ENCODE measurements at places on chromosomes 7 and 10.

- no peak for DNase-seq
These were observed 5.1 kb downstream of the HOXA13 start for GRCh38 chr7:27194686-27195379.

- no peak for DNase-seq
These were observed 115.4 kb downstream of the TMEM26 start for GRCh38 chr10:61337741-61338140.

- no peak for DNase-seq
These were observed 355.9 kb upstream of the C7orf33 start for GRCh38 chr7:148234715-148235114.

DNA sequence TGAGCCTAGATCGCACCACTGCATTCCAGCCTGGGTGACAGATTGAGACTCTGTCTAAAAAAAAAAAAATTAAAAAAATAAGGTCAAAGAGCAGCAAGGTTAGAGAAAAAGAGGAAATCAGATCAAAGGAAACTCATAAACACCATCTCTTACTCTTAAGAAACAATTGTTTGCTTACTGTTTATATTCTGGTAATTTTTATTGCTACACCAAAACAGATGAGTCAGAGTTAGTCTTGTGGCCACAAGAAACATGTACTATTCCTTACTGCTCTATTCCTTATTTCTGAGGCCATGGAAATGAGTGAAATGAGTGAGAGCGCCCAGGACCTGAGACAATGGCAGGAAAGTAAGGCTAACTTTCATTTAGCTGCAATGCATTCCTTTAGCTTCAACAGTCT is 387.3 kb downstream of the HPSE2 start:
- DNase-seq, result no peak

- DNase-seq, result no peak
These were observed 12.8 kb upstream of the GPR15LG start for GRCh38 chr10:84160663-84161362.

DNA sequence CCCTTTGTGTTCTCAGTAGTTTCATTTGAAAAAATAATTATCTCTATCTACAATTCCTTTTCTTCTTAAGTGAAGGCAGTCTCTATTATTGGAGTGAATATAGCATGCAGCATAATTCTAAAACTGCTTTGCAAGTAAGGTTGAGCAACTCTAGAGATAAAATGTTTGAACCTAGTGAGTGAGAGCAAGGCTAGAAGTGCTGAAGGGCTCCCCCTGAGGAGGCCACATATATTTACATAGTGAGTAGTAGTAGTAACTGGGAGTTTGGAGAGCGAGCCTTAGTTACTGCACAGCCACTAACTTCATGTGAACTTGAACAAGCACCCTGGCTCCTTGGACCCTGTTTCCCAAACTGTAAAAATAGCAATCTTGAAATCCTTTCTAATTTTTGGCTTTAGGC is 141.5 kb upstream of the DKK1 start:
- no peak for DNase-seq

GRCh38 chr7:139738101-139738489 is 39.7 kb downstream of the HIPK2 start:
- DNase-seq, result no peak

GRCh38 chr7:133932591-133932990 is 194.5 kb upstream of the LRGUK start:
- DNase-seq, result no peak

DNA sequence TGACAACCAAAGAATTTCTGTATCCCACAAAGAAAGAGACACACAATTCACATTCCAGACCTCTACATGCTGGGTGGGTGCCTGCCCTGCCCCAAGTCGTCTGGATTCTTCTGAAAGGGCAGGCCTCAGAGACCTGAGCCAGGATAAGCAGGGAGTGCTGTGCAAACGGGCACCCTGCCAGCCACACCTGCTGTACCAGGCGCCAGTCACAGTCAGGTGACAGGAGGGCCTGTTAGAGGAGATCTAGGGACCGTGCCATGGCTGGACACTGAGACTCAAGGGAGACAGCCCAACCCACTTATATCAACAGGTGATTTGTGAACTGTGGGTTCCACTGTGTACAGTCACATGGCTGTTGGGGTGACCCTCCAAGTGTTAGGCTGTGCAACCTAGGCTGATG is 103.1 kb upstream of the AFAP1L2 start:
- no peak for DNase-seq

- DNase-seq, result no peak
These were observed 35.0 kb downstream of the NRF1 start for GRCh38 chr7:129646369-129647021.

DNA sequence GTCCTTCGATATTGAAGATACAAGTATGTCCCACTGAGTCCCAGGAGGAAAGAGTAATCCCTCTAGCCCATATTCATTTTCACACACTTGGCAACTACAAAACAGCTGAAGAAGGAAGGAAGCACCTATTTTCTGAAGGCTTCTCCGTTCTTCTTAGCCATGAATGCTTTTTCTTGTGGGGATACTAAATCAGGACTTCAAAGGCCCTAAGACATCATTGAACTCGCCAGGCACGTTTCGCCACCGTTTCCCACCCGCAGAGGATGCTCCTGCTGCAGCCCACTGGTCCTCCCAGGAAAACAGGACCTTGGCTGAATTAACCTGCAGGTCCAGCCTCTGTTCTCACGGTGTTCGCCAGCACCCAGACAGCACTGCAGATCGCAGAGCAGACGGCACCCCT is 561.5 kb downstream of the DNAJB6 start:
- DNase-seq, result no peak

DNA sequence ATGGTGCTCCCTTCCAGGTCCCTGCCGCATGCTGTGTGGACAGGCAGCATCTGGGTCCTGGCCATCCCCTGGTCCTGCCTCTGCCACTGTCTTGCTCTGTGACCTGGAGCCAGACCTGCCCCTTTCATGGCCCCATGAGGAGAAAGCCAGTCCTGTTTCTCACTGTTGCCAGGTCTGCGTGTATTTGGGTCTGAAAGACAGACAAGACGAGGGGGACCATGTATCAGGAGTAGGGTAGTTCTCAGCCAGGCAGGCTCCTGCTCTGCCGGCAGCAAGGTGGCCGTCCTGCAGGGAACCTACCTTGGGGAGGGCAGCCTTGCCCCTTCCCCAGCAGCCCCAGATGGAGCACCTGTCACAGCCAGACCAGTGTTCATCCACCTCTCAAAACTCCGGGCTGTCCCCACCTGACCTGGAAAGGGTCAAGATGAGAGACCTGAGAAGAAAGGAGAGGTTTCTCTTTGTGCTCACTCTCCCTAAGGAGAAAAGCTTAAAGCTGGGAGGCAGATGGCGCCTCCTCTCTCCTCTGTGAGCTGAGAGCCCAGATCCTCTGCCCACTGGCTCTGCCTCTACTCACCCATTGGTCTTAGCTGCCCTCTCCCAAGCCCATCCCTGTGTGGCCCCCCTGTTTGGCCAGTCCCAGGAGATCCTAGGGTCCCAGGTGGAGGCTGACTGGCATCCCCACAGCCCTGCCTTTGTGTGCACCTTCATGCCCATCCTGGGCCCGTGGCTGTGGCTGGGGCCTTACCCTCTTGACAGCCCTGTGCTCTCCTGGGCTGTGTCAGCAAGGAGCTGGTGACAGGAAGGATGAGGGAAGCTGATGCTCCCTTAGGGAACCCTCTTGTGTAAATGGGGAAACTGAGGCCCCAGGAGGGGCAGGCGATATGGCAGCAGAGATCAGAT is 116.1 kb upstream of the PCBD1 start:
- no peak for DNase-seq

GRCh38 chr10:67804395-67804678 is 33.7 kb downstream of the DNAJC12 start:
- DNase-seq, result no peak

DNA sequence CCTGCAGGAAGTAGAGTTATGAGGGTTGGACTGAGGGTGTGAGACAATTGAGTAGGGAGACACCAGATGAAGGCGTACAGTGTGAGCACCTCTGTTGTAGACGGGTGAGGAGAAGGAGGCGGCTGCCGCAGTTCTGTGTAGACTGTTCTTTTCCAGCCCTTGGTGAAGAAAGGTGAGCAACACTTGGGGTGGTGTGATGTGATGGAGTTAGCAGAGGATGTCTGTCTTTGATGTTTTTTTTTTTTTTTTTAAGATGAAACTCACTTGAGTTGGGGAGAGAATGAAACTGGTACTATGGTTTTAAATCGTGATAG is 42.8 kb upstream of the RNF216 start:
- peak; percentile 61 for DNase-seq

DNA sequence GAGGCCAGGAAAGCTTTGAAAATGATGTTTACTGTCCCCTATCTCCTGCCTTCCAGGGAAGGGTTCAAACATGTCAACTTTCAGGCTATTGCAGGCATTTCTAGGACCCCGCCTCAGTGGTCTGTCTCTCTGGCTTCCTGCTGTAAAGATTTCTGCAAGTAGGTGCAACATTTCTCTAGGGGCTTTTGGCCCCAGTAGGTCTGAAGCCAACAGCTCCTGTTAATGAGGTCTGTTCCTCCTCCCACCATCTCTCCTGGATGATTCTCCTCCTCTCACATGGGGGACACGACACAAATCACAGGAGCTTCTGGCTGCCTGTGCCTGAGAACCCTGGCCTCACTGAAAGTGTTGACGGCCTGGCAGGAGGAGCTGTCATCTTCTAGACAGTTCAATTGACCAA is 194.3 kb downstream of the CYP26A1 start:
- DNase-seq, result no peak

DNA sequence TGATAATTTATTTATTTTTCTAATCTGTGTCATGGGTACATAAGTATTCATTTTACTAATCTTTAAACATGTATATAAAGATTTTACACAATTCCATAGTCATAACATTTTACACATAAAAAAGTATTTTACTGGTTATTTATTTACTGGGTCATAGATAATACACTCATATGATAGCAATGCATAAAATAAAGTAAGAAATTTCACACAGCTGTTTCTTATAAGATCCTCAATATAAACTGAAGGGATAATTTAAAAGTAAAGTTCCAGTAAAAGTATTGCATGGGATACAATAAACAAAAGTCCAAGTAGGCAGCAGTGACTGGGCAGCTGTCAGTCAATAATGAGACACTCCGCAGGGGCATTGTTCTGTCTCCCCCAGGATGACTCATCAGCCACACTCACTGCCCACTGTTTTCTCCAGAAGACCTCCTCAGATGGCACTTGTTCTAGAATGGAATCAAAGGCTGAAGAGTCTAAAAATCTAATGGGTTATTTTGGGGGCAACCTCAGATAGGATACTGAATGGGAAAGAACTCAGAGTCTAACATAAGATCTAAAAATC is 32.7 kb downstream of the DPY19L1 start:
- DNase-seq, result no peak

- DNase-seq, result peak; percentile 51
These were observed 2.0 kb upstream of the TM9SF3 start for GRCh38 chr10:96588616-96589419.

DNA sequence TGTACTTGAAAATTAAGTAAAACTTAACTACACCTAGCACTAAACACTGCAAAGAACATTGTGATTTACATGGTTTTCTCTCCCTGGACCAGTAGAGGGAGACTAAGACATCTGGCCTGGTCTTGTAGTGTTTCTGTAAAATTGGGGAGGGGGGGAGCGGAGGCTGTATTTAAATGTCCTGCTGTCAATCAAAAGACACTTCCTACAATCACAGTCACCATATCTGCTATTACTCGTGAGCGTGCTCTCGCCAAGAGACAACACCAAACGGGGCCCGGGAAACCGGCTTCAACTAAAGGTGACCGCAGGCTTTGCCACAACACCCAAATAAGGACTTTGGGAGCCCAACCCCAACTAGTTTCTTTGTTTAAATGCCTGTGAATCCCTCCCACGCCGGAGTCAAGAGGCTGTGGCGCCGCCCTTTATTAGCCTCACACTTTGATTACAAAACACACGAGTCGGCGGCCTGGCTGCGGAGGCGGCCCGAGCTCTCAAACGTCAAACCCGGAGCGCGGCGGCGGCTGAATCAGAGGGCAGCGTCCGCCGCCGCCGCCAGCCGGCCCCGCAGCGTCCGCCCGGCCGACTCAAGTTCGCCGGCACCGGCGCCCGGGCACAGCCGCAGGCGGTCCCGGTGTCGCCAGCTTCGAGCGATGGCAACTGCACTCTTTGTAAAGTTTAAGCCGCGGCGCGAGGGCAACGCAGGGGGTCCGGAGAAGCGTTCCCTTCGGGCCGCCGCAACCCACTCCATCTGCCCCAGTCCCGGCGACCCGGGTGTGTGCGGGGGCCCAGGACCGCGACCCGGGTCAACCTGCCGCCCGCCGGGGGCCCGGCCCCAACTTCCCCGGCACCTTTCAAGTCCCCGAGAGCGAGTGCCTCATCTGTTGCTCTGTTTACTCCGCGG is 1.3 kb downstream of the KDM7A start:
- DNase-seq, result peak; percentile 89

DNA sequence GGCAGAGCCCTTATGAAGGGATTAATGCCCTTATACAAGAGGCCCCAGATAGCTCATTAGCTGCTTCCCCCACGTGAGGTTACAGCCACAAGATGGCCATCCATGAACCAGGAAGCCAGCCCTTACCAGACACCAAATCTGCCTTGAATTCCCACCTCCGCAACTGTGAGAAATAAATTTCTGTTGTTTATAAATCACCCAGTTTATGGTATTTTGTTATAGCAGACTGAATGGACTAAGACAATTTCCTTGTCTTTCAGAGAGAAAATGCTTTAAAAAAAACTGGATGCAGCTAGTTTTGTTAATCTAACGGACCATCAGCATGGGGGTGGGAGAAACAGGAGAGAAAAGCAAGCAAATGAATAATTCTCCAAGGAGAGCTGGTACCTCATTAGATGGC is 36.5 kb downstream of the CBX3 start:
- no peak for DNase-seq

- DNase-seq, result no peak
These were observed 4.9 kb downstream of the SLC25A13 start for GRCh38 chr7:96316949-96317348.

GRCh38 chr10:88849234-88849633 is 2.4 kb downstream of the ANKRD22 start:
- no peak for DNase-seq

- DNase-seq, result no peak
These were observed 44.8 kb upstream of the ELFN1 start for GRCh38 chr7:1624999-1625927.

GRCh38 chr7:103719070-103719469 is 270.4 kb downstream of the RELN start:
- no peak for DNase-seq

- no peak for DNase-seq
These were observed 81.3 kb downstream of the ZRANB1 start for GRCh38 chr10:125023255-125023654.

- no peak for DNase-seq
These were observed 12.4 kb downstream of the ECHDC3 start for GRCh38 chr10:11754620-11755019.

DNA sequence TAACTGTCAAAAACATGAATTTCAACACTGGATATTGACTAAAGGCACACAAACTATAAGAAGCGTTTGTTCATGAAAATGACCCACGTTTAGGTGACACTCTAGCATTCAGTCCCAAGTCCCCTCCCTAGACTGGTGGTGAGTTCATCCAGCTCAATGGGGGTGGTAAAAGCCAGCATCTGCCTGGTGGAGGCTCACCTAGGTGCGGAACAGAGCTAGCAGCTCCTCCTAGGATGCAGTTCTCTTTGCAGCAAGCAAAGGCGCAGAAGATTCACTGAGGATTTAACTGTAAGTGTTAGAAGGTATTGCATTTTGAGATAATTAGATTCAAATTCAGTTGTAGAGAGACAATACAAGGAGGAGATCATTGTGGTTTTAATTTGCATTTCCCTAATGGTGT is 87.6 kb downstream of the VSTM2A start:
- DNase-seq, result no peak
